ENCODE measurements at places on chromosomes 16 and 17.

GRCh38 chr17:73069841-73070240 is 22.6 kb downstream of the SLC39A11 start:
- DNase-seq, result no peak

- no peak for DNase-seq
Observed at GRCh38 chr17:65930140-65930730, 261.7 kb downstream of the CEP112 start.

DNA sequence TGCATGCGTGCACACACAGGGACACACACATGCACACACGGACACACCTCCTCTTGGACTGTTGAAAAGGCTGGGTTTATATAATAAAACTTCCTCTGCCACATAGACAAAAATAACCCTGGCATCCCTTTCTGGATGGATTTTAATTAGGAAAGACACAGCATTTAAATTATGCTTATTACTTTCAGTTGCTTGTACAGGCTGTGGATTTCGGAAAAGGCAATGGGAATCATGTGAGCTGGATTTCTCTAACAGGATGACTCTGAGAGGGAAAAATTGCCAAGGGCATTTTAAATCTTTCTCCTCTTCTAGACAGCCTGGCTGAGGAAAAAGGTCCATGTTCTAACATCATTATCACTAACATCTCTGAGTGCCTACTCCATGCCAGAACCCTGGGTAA is 75.9 kb downstream of the HLF start:
- DNase-seq, result no peak

GRCh38 chr17:80575057-80575875 is 30.6 kb downstream of the RPTOR start:
- DNase-seq, result peak; percentile 92

DNA sequence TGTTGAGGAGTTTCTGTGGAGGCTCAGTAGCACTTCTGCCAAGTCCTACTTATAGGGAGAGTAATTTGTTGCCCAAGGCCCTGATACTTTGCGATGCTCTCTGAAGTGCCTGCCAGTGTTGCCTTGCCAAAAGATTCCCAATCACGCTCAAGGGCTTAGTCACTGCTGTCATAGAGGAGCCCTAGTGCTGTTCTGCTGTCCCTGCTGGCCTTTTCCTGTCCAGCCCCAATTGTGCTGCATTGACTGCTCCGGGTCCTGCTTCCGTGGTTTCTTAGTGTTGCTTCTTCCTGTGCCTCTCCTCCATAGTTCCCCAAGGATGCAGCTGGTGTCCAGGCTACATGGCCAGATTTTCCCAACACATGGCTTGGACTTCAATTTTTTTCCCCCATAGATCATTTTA is 13.9 kb downstream of the NUP93 start:
- peak; percentile 14 for DNase-seq

GRCh38 chr17:8828517-8828875 is 29.3 kb upstream of the MFSD6L start:
- no peak for DNase-seq

- no peak for DNase-seq
Observed at GRCh38 chr17:66670206-66670605, 164.7 kb upstream of the CACNG5 start.

DNA sequence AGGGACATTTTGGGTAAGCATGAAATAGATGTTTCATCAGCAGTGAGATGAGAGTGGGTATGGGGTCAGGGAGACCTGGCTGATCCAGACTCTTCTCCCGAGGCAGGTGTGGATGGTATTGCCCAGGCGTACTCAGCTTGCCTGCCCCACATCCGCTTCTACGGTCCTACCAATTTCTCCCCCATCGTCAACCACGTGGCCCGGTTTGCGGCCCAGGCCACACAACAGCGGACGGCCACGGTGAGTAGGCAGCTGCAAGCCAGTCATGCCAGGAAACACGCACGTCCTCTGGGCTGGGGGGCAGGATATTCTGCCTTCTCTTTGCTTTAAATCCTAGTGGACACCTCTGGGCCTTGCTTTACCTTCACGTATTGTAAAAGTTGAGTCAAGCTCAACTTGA is 44.7 kb downstream of the CPNE2 start:
- DNase-seq, result no peak

DNA sequence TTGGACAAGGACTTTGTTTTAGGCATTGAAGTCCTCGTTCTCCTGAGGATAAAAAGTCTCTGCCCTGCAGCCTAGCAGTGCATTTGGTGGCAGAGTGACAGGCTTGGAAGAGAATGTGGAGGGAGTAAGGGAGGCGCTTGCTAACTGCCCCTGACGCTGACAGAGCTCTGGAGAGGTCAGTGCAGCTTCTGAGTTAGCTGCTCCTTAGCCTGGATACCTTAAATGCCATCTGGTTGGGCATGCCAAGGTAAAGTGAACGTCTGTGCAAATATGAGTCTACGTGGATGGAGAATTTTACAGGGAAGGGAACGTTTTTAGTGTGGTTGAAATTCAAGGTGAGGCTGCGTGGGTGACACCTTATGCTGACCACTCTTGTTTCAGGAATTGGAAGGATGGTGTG is 44.4 kb downstream of the SEC14L1 start:
- no peak for DNase-seq

Data from iPS-NIHi11 (cell line).